ENCODE measurements at places on chromosomes 5 and 9.

DNA sequence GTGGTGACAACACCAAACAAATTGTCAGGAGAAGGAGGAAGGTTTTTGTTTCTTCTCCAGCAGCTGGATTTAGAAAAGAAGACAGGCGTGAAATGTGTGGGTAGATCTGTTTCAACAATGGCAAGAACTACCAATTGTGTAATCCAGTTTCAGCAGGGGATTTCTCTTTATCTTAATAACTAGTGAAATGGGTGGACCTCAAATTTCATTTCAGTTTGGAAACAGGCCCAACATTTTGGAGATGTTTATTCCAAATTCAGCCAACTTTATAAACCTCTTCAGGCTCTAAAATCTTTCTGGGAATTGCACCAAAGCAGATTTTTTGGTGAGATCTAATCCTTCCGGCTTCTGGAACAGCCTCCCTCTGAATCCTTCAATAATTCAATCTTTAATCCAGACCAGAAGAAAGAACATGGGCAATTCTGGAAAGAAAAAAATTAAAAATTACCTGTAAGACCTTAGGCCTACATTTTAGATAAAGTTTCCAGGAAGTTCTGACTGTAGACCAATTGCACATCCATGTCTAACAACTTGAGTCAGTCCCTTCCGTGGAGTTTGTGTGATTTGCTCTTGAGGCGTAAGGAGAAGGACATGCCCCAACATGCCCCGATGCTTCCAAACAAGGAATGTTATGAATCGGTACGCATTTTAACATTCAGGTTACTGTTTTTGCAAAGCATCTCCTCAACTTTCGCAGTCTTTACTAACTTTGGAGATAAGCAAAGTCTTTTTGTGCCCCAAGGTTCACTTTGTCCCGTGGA, 423.6 kb downstream of the IRX1 start:
- DNase-seq: peak; percentile 45

DNA sequence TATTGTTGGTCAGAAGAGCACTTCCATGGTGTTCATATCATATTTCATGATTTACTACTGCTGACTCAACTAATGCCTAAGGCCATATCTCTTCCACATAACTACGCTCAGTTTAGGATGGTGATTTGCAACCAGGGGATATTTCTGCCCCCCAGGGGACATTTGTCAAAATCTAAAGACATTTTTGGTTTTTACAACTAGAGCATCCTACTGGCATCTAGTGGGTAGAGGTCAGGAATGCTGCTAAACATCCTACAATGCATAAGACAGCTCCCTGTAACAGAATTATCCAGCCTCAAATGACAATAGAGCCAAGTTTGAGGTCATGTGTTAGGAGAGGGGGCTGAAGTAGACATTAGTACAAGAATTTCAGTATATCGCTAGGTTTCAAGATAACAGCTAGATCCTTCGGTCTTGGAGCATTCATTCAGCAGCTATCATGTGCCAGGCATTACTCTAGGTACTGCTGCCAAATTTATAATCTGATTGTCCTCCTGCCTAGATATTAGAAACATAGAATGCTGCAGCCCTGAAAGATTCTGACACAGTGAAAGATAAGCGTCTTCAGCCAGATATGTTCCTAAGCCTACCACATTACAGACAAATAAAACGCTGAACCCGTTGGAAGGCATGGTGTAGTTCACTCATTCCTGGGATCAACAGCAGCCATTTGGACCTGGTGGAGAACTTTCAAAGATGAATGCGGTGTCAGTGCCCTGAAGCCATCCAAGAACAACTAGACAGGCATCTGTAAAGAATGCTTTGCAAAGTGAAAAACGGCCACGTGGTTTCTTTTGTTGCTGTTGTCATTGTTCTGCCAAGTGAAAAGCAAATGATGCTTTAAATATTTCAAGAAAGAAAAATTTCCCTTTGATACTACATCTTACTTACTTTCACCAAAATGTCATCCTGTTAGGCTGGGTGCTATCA, 55.5 kb upstream of the FST start:
- peak; percentile 41 for DNase-seq

GRCh38 chr5:172849606-172850453, 15.8 kb downstream of the ERGIC1 start:
- peak; percentile 68 for DNase-seq

DNA sequence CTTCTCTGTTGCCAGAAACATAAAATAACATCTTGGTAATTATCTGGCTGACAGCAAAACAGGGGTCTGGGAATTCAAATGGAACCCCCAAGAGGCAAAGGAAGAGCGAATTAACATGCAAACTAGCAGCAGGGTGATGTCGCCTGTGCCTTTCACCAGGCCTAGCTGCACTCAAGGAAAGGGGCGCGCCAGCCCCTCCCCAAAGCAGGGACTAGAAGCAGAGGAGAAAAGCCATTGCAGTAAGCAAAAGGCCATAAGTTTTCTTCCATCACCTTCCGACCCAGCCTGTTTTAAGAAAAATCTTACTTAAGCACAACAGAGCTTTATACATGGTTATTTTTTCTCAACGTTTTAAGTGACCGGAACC, 539 bp downstream of the POC5 start:
- DNase-seq: no peak

- no peak for DNase-seq
Observed at GRCh38 chr9:123696476-123696875, 233.4 kb downstream of the DENND1A start.

DNA sequence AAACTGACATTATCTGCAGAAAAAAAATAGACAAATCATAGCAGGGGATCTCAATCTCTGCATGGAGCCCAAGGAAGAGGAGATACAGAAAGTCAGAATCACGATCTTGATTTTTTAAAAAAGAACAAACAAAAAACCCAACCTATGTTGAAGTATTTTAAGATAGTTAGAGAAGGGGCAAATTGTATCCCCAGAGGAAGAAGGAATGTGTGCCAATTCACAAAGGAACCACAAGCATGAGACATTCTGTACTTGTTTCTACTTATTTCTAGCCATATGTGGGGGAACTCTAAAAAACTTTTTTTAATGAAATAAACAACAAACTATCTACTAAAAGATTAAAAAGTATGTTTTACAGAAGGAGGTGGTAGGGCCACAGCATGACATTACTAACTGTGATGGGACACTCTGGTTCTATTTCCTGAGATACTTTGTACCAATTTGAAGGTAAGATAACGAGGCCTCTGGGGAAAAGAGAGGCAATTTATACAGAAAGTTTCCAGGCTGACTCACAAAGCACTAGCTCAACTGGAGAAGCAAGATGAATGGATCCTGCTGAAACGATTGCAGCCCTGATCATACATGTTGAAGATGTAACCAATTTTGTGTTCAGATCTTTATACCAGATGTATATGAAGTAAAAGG, 22.5 kb downstream of the RANBP3L start:
- DNase-seq: no peak

DNA sequence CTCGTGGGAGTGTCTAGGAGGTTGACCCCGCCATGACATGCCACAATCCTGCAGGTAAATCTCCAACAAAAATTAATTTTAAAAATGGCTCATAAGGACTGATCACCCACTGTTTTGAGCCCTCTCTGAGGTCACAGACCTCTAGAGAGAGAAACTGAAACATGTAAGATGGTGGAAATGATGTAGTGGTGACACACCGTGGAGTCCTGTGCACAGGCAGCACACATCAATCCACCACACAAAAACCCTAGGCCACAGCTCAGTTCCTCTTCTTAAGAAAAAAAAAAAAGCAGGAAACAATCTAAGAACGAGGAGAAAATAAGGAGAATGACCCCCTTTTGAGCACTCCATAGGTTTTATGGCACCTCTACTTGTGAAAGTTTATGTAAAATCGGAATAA, 93.8 kb upstream of the FAM120A start:
- DNase-seq: no peak

- peak; percentile 50 for DNase-seq
Observed at GRCh38 chr9:117247266-117247665, 167.6 kb downstream of the ASTN2 start.

DNA sequence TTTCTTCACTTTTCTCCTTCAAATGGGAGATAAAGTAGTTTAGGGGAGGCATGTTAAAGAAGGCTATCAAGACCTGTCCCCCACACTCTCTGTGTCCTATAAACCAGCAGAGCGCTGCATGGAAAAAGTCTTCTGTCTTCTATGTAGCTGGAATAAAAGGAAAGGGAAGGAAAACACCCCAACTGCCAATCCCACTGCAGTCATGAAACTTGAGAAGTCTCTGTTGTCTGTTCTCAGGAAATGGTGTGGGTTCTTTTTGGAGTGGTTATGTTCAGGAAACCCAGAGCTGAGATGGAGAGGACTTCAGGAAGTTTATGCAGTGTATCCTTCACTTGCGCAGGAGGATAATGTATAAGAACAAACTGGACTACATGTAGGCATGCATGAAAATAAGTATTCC, 274.3 kb downstream of the GAS1 start:
- DNase-seq: no peak

DNA sequence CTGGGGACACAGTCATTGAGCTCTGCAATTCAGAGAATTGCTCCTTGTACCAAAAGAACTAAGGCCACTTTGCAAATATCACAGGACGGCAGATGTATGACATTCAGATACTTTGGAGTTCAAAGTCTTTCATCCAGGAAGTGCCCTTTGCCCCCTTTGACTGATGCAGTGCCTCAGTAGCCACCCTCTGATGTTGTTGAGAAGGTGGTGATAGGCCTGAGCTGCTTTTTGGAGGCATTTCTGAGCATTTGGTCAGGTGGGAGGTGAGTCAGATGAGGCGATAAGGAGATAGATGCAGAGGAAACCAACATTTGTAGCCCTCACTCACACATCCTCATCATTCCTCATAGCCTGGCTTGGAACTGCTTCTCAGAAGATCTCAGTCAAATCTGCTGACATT, 63.4 kb downstream of the ANGPTL2 start:
- no peak for DNase-seq

DNA sequence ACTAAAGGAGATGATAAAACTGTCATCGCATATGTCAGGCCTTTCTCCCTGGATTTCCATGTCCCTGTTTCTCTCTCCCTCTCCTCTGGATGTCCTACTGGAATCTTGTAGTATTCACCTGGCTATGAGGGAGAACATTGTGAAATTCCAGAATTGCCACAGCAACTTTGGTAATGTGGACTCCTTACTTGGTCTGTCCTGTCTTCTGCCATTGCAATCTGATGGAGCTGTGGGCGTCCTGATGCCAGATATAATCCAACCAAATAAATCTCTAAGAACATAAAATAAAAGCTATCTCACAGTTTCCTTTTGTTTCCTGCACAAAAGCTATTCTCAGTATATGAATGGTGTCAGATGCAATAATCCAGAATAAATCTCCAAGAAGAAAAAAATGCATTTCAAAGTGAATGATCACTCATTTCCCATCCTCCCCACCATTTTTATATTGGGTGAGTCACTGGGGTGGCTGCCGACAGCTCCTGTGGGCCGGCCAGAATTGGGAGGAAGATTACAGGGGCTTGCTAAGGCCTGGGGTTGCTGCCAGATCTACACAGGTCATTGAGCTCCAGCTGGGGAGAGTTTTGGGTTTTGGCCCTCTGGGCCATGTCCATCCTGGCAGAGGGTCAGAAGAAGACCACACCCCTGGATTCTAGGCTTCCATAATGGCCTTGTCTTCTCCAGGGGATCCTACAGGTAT, 160.7 kb upstream of the PITX1 start:
- peak; percentile 25 for DNase-seq

DNA sequence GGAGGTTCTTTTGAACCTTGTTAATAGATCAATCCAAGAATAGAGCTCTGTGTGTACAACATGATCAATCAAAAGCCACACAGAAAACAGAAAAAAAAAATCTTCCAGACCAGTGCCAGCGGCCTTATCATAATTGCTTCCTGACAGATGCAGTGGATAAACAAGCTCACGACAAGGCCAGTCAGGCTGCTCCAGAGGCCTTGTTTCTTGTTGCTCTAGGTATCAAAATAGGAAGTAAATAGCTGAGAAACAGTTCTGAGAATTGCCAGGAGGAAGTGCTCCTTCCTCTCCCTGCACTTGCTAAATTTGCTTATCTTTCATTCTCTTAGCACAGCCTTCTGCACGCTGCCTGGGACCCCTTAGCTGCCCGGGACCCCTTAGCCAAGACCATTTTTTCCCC, 199.0 kb upstream of the TARS1 start:
- DNase-seq: no peak

DNA sequence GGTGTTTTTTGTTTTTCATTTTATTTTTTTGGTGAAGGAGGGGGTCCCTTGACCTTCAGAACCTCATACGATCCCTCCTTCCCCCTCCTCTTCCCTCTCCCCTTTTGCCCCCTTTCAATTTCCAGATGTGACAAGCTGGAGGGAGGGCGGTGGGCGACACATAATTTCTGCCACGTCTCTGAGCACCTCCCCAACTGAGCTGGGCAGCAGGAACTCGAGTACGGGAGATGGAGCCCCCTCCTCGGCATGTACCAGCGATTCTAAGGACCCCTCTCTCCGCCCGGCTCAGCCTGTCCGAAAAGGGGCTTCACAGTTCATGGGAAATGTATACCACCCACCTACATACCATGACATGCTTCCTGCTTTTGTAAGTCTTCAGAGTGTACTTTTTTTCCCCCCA, 52.4 kb downstream of the PRRC2B start:
- DNase-seq: no peak

GRCh38 chr9:116986015-116986414, 298.9 kb downstream of the TRIM32 start:
- no peak for DNase-seq

GRCh38 chr9:93464395-93464794, 11.0 kb upstream of the FAM120AOS start:
- DNase-seq: no peak

- no peak for DNase-seq
Observed at GRCh38 chr9:117305454-117305853, 109.4 kb downstream of the ASTN2 start.

DNA sequence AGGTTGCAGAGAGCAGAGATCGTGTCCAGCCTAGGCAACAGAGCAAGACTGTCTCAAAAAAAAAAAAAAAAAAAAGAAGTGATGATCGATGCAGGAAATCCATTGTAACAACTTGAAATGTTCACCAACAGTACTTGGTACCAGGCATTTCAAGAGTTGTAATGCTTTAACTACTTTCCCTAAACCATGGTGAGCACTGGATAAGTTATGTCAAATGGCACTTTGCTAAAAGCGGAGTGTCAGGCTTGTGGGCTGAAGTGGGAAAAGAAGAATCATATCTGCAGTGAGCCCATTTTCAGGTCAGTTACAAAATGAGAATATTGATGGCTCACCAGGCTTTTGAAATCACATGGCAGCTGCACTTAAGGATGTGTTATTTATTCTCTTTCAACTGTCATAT, 202.2 kb downstream of the RFK start:
- no peak for DNase-seq

GRCh38 chr5:135916638-135917263, 21.1 kb upstream of the IL9 start:
- no peak for DNase-seq

DNA sequence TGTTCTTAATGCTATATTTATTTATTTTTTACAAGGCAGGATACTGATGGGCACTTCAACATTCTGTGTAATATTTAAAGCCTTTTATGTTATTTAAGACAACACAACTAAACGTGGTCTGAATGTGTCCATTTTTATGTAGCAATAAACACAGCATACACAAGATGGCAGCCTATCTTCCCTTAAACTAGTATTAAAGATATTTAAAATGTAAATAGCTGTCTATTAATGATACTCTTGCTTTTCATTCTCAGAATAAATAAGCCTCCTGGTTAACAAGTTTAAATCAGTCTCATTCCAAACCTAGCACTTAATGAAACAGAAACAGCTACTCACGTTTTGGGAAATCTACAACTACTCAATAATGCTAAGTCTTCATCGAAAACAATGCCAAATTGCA, 315.7 kb downstream of the MCTP1 start:
- DNase-seq: peak; percentile 32

- DNase-seq: no peak
Observed at GRCh38 chr5:88390096-88390441, 121.4 kb upstream of the TMEM161B start.
